ENCODE measurements at places on chromosomes 5 and 9.

DNA sequence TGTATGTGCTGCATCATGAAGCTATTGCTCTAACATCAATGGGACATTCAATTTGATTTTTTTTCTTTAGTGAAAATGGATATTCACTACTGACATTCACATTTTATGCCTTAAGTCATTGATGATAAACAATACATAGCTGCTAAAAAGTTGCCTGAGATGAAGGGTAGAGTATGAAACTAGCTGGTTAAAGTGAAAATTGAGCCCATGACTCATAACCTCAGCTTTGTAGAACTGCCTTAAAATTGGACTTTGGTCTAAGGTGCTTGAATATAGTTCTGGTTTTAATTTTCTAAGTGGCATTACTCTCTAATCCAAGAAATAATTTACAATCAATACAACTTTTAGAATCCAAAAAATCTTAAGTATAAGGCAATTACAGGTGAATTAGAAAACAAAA is 740.4 kb upstream of the RIOK2 start:
- DNase-seq = no peak

DNA sequence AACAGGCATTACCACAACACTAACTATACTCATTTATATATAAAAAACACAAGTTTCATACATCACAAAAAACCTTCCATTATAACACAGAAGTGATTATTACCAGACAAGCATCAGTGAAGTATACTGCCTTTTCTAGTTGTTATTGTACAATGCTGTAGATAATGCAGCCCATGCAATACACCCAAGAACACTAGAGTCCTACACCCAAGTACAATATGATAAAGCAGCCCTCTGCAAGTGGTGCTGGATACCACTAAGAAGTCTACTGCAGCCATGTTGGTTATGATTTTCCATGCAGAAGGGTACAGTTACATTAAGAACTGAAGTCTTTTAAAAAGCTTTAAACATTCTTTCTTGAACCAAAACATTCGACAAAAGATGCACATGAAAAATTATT is 10.3 kb downstream of the ZFAND5 start:
- DNase-seq = no peak

GRCh38 chr5:100827481-100827889 is 75.6 kb downstream of the ST8SIA4 start:
- no peak for DNase-seq

GRCh38 chr5:119445544-119445943 is 6.8 kb upstream of the HSD17B4 start:
- DNase-seq = no peak

- peak; percentile 68 for DNase-seq
These were observed 112.9 kb upstream of the LMX1B start for GRCh38 chr9:126500600-126501382.

- DNase-seq = peak; percentile 79
These were observed 3.2 kb upstream of the NFX1 start for GRCh38 chr9:33287087-33287490.

GRCh38 chr9:126420643-126421564 is 94.3 kb downstream of the MVB12B start:
- no peak for DNase-seq

GRCh38 chr5:146906803-146907202 is 28.2 kb upstream of the PPP2R2B start:
- DNase-seq = no peak

GRCh38 chr5:56144211-56144610 is 88.9 kb downstream of the ANKRD55 start:
- no peak for DNase-seq

DNA sequence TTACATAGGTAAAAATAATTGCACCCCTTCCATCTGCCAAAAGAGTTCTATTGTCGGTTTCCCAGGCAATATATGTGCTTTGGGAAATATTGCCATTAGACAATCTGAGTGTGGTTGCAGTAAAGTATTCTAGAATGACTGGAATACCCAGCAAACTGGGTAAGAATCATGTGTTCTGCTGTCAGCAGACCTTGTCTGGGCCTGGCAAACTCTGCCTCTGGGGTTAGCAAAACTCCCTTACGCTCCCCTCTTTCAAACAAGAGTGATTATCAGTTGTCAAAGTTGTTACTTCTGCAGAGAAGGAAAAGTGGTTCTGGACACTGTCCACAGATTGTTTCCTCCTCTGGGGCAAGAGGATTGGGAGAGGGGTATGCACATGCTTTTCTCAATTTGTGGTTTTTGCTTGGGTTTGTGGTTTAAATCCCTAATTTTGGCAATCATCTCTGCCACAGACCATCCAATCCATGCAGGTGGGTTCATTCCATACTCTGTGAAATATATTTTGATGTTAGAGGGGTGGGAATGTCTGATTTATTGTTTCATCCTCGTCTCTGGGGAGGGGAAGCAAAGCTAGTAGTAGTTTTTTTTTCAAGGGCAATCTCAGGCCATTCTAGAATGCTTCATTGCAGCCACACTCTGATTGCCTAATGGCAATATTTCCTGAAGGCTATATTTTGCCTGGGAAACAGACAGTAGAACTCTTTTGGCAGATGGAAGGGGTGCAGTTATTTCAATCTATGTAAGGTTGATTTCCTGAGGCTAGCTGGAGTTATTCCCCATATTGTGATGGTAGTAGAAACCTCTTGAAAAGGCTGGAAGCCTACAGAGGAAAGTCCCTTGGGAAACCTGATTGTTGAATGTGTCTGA is 24.0 kb upstream of the TNFSF15 start:
- no peak for DNase-seq

GRCh38 chr9:128550226-128550625 is 2.2 kb upstream of the SPTAN1 start:
- no peak for DNase-seq

GRCh38 chr5:139829471-139829870 is 33.9 kb downstream of the PSD2 start:
- no peak for DNase-seq

DNA sequence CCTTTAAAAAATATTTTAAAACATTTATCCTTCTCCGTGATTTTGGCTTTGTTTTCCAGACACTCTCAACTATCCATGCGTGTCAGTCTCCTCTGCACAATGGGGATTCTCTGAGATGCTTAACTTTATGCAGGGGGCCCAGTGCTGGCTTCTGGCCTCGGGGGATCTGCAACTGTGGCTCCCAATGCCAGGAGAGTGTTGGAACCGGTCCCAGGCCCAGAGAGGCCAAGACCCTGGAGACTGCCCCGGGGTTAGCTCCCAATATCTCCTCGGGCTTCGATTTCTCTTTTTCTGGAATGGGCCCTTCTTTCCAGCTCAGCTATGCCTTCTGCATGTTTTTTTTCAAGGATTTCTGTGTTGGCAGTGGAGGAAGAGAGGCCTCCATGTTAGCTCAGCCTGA is 20.1 kb upstream of the SARDH start:
- DNase-seq = no peak

DNA sequence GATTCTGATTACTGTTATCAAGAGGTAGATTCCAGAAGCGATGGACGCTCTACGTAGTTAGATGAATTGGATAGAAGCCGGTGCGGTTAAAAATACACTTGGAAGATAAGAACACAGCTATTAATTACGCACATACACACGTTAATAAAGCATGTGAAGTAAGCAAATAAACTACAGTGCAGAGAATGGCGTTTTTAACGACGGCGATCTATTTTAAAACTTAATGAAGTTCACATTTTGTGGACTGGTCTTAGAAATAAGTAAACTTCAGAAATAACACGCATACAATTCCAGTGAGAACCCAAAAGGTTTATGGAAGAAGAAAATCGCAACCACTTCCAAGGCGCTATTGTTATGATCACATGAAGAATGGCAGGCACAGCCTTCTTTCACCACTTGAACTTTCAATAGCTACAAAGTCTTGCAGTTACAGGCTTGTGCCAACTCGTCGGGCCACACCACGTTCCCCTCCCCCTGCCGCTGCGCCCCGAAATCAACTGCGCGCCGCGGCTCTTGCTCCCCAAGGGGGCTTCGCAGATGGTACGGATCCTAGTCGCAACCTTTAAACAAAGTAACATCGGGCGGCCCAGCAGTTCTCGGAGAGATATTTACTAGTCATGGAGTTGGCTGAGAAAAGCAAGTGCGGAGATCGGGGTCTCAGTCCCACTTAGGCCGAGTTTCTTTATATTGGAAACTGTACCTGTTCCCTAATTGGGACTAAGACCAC is 866 bp upstream of the SEMA6A start:
- no peak for DNase-seq

GRCh38 chr9:96459268-96460007 is 9.5 kb downstream of the HABP4 start:
- DNase-seq = no peak

GRCh38 chr5:73624888-73625287 is 1.1 kb upstream of the ARHGEF28 start:
- no peak for DNase-seq

DNA sequence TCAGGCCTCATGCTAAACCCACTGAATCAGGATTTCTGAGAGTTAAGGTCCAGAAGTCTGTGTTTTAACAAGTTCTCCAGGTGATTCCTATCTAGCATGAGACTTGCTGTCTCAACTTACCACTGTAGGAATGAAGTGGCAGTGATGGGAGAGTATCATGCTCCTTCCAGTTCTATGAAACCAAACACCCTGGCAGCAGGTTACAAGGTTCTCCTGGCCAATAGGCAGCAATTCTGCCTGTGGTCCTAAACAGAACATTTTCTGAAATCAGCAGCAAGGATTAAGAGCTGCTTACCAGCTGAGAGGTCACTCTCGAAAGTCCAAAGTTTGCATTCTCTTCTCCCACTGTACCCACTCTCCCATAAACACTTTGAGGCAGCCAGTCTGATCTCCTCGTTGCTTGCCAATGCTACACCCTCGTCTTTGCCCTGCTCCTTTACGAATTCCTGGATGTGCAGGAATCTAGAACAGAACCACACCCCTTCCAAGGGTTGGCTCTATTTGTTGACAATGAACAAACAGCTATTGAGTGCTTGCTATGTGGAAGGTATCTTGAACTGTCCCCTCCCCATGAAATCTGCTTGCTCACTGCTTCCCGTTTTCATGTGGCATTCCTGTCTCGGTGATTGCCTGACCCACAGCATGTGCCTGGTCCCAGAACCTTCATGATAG is 100.5 kb downstream of the TMEM174 start:
- no peak for DNase-seq

- no peak for DNase-seq
These were observed 603.7 kb downstream of the RAB3C start for GRCh38 chr5:59186623-59187022.

- DNase-seq = no peak
These were observed 123.7 kb upstream of the CPEB4 start for GRCh38 chr5:173764332-173765028.

GRCh38 chr9:128770286-128771030 is 1.3 kb downstream of the ZER1 start:
- no peak for DNase-seq

GRCh38 chr5:124902097-124902821 is 155.8 kb upstream of the ZNF608 start:
- DNase-seq = peak; percentile 9

DNA sequence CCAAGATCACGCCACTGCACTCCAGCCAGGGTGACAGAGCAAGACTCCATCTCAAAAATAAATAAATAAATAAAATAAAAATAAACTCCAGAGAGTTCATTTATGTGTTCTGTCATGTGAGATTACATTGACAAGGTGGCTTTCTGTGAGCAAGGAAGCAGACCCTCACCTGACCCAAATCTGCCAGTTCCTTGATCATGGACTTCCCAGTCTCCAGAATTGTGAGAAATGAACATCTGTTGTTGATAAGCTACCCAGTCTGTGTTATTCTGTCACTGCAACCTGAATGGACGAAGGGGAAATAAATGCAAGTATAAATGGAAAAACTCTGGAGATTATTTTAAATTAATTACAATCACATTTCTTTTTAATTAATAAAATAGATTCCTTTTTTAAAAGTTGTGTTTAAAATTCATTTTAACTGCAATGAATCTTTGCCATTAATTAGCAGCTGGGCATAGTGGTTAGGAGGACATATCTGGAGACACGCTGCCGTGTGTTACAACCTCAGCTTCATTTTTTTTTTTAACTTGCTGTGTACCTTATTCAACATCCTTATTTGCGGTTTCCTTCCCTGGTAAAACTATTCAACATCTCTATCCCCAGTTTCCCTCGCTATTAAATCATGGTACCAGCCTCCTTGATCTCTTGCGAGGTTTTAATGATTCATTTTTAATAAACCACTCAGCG is 376.4 kb downstream of the CHSY3 start:
- no peak for DNase-seq

DNA sequence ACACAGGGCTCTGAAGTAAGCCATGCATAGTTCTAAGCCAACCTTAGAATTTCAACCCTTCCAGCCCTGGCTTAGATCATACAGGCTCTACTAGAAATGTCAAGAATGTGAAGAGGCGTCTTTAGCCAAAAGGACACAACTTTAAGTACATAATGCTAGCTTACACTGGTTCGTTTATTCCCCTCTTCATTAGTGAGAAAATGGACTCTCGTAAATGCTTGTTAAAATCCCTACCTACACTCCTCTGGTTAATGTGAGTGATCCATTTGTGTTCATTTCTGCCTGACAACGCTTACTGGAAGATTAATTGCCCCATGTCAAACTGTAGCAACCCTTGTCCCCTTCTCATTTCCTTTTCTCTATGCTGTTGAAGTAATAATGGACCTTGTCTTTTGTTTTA is 149.3 kb upstream of the POU5F2 start:
- DNase-seq = no peak

- no peak for DNase-seq
These were observed 61.9 kb downstream of the WWC1 start for GRCh38 chr5:168353216-168353957.

GRCh38 chr5:7714697-7715096 is 136.2 kb downstream of the CFAP90 start:
- no peak for DNase-seq

GRCh38 chr9:137052998-137053943 is 590 bp downstream of the ENTPD2 start:
- DNase-seq = no peak

DNA sequence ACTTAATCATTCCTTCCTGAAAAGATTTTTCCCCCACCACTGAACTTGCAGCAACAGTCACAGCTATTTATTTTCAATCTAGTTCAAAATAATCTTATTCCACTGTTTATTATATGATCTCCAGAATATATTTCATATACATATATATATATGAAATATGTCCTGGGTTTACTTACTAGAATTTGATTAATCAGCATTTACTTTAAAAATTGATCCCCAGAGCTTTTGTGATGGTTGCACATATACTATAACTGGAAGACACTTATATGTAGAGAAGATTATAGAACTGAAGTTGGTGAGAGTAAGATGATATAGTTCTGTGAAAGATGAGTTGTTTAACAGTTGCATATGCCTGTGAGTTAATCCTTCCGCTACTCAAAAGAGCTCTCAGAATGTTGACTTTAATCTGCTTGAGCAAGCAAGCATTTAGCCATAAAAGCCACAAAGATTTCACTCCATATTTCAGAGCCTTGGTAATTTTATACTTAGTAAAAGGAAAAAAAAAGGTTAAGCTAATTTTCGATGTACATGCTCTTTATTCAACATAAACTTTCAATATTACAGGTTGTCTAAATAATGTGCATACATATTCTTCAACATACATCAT is 399.3 kb upstream of the CDH9 start:
- no peak for DNase-seq

GRCh38 chr9:120855827-120856670 is 13.3 kb upstream of the PSMD5 start:
- DNase-seq = no peak

- no peak for DNase-seq
These were observed 168.0 kb downstream of the PRDM9 start for GRCh38 chr5:23675456-23675855.

All from activated CD4-positive, alpha-beta T cell treated with anti-CD3 and anti-CD28 coated beads, Interleukin-2, amount 10 ng/mL, durations not matched to agents 7 days and 5 days (primary cell).